ENCODE measurements at places on chromosomes 2 and 18.

DNA sequence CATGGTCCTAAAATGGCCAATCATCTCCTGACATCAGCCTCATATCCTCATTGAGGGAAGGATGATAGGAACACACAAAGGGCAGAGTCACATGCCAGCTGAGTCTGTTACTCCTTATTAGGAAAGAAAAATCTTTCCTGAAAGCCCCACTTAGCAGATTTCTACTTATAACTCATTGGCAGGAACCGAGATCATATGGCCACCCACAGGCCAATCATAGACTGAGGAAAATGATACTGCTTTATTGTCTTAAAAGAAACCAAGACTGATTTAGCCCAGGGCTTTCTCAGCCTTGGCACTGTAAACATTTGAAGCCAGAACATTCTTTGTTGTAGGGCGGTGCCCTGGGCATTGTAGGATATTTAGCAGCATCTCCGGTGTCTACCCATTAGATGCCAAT, 18.7 kb downstream of the GKN2 start:
- DNase-seq: no peak

DNA sequence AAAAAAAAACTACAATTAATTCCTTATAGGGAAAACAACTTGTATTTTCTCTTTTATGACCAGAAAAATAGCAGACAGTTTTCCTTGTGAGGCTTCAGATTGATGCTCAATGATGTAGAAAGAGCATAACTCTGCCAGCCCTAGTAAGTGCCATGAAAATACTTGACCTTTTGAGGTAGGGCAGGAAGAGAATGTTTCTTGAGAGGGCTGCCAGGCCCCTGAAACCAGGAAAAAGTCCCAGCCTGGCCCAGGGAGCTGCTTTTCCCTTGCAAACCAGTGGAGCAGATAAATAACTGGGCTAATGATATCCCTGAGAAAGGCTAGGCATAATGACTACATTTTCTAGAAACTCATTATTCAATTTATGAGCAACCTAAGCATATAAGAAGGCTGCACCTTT, 126.8 kb downstream of the SLC8A1 start:
- no peak for DNase-seq

- DNase-seq: no peak
Observed at GRCh38 chr18:76426737-76427305, 68.2 kb downstream of the ZNF516 start.

DNA sequence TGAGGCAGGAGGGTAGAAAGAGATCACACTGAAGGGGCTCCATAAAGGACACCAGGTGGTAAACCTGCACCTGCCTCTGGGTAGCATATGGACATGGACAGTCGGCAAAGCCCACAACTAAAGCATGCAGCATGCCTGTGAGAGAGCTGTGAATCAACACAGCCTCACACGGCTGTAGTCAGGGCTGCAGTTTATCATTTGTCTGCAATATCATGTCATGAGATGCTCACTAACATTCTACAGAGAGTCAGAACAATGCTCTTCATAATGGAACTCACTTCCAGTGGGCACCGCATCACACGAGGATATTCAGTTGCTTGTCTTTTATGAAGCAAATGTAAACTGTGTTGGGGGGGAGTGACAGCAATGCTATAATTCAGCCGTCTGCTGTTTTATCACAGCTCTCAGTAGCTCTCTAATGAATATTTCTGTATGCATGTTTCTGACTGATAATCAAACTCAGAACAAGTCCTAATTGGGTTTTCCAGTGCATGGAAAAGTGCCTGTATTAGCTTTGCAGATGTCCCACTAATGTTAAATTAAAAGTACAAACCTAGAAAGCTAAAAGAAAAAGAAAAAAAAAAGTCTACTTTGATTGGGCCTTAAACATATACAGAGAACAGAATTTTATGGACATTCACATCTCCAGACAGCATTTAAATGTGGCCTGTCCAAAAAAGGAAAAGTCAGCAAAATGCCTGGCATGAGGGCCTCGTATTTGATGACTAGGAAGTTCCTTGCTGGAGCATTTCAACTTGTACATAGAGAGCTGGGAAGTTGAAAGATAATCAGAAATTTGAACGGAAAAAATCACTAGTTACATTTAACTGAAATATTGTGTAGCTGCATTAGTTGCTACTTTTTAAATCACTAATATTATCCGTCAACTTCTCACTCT, 406.1 kb upstream of the SOX11 start:
- DNase-seq: no peak

GRCh38 chr2:58764338-58765104, 523.4 kb upstream of the FANCL start:
- DNase-seq: no peak

GRCh38 chr2:242058116-242058680, 188.7 kb downstream of the RTP5 start:
- no peak for DNase-seq

GRCh38 chr18:24964216-24964615, 387.8 kb downstream of the ZNF521 start:
- no peak for DNase-seq

- DNase-seq: no peak
Observed at GRCh38 chr2:118053681-118054080, 34.6 kb upstream of the INSIG2 start.

- no peak for DNase-seq
Observed at GRCh38 chr2:191443446-191443845, 198.2 kb downstream of the MYO1B start.

GRCh38 chr2:197378494-197379307, 56.1 kb downstream of the SF3B1 start:
- no peak for DNase-seq

DNA sequence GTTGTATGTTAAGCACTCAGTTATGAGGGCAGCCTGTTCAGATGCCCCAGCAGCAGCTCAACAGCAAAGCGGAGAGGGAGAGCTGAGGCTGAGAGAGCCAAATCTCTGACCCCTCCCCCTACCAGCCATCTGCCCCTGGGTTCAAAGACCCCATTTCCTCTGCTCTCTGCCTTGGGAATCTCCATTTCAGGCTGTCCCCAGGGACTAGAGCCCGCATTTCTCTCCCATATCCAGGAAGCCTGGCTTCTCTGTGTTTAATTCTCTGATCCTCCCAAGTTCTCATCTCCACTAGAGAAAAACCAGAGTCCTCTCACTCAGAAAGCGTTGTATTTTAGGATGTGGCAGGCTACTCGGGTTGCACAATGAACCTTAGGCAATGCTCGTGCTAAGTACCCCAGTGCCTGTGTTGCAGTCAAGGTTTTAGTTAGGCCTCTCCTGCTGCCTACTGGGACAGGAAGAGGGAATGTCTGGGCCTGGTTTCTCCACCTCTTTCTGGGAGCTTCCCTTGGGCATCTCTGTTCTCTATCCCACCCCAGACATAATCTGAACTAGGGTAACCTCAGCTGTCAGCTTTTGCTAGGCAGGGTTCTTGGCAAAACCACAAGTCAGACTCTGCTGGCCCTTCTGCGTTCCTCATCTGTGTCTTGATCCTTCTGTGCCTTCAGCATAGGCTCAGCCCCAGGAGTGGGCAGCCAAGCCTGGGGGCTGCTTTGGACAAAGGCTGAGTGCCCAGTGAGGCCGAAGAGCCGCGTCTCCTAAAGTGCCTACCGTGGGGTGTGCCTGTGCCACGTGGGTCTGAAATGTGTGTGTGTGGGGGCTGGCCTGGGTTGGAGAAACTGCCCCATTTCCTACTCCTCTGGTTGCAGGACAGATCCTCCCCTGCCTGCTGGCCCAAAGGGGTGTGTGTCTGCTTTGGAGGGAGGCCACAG, 96.8 kb downstream of the STPG4 start:
- no peak for DNase-seq

DNA sequence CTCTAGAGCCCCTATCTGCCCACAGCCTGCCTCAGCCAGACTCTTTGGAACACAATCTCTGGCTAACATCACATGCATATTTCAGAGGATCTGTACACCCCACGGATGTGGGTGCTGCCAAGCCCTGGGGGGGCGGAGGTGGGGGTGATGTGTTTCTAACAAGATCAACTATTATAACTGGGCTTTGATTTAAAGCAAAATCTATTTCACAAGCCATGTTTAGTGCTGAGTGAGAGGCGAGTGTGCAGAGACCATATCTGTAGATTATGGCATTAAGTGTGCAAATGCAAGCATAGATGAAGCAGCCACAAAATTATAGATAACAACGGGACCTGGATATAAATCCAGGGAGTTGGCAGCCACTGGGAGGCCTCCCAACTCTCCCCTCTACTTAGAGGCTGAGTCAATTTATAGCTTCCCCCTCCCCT, 135.8 kb upstream of the SMAD2 start:
- no peak for DNase-seq

DNA sequence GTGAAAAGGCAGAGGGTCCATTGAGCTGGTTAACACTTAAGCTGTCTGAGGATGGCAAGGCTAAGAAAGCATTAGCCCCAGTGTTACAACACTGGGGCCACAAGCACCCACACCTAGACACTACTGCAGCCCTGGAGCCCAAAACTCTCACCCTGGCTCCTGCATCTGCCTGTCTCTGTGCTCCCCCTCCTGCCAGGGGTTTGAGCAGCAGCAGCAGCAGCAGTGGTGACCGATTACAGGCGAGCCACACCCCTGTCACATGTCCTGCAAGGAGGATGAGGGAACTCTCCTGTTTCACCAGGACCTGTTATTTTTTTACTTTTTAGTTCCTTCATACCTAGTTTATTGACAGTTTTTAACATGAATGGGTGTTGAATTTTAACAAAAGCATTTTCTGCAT, 326.7 kb upstream of the MAP2 start:
- no peak for DNase-seq

GRCh38 chr18:62550746-62551145, 27.9 kb downstream of the ZCCHC2 start:
- no peak for DNase-seq

All from activated naive CD4-positive, alpha-beta T cell (primary cell).